Islet precursor cell (in vitro differentiated cells): ENCODE measurements at places on chromosomes 3 and 15.

GRCh38 chr3:69246612-69247011, 124.2 kb upstream of the LMOD3 start:
- DNase-seq = no peak

DNA sequence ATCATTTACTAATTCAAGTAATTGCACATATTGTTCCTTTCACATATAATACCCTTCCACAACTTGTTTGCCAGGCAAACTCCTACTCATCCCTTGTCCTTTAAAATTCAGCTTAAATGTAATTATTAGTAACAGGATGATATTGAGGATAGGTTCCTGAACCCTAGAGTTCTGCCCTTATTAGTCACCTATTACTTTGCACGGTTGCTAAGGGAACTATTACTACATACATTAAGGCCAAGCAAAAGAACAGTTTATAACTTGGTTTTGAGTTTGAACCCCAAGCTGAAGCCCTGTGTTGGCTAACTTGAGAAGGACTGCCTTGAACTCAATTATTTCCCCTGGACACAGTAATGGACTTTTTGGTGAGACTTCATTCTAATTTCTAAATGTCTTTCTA, 529.7 kb downstream of the IGSF11 start:
- no peak for DNase-seq

- DNase-seq = no peak
These were observed 93.0 kb downstream of the NPTN start for GRCh38 chr15:73540161-73540560.

DNA sequence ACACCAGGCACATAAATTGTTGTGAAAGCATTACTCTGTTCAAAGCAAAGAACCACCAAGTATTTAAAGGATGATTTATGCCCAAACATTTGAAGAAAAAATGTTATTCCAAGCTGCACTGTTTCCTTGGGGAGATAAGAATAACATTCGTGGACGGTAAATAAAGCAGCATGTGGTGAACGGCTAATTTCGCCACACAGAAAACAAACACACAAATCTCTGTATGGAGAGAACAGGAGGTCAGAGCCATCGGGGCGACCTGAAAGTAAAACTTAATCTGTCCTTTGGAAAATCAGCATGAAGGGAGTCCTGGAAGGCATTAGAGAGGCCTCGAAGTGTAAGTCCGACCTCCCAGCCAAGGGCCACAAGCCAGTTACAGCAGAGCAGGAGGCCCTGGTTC, 27.1 kb upstream of the GABRG3 start:
- no peak for DNase-seq

- DNase-seq = no peak
These were observed 331.0 kb upstream of the RGMA start for GRCh38 chr15:93420050-93420452.

GRCh38 chr15:74322558-74323180, 44.8 kb downstream of the CYP11A1 start:
- peak; percentile 87 for DNase-seq

- DNase-seq = no peak
These were observed 26.6 kb upstream of the FNDC3B start for GRCh38 chr3:172012775-172013174.

DNA sequence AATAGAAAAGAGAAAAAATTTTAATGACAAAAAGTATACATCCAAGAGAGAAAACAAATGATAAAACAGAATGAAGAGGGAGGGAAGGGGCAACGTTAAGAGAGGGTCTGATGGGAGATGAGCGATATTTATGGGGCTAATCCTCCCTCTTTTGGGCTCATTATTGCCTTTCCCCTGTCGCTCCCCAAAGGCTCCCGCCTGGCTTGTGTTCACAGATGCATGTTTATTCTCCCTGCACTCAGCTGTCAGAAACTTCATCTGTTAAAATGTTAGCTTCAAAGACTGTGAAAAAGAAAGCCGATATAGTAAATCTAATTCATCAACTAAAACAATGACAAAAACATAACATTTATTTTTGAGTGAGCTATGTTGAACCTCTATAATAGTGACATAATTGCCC, 74.3 kb downstream of the GABRB3 start:
- no peak for DNase-seq

GRCh38 chr3:197487911-197488391, 67.8 kb downstream of the BDH1 start:
- DNase-seq = peak; percentile 94

- no peak for DNase-seq
These were observed 16.5 kb downstream of the VIPR1 start for GRCh38 chr3:42518800-42519567.

DNA sequence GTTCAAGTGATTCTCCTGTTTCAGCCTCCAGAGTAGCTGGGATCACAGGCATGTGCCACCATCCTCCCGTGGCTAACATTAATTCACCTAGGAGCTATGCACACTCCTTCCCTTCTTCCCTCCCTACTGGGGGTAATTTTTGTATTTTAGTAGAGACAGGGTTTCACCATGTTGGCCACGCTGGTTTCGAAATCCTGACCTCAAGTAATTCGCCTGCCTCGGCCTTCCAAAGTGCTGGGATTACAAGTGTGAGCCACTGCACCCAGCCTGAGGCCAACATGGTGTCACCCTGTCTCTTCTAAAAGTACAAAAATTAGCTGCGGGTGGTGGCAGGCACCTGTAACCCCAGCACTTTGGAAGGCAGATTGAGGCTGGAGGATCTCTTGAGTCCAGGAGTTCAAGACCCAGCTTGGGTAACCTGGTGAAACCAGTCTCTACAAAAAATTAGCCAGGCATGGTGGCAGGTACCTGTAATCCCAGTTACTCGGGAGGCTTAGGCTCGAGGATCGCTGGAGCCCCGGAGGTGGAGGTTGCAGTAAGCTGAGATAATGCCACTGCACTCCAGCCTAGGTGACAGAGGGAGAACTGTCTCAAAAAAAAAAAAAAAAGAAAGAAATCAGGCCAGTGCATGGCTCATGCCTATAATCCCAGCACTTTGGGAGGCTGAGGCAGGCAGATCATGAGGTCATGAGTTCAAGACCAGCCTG, 6.1 kb downstream of the RNU5B-1 start:
- no peak for DNase-seq
